ENCODE measurements at places on chromosomes 7 and 10.

GRCh38 chr7:127803626-127804025, 151.6 kb downstream of the SND1 start:
- DNase-seq: no peak

GRCh38 chr7:93055543-93056107, 62.2 kb downstream of the SAMD9 start:
- no peak for DNase-seq

- no peak for DNase-seq
Observed at GRCh38 chr10:131537281-131537680, 225.8 kb upstream of the TCERG1L start.

GRCh38 chr7:36045326-36045725, 107.7 kb upstream of the EEPD1 start:
- no peak for DNase-seq

- no peak for DNase-seq
Observed at GRCh38 chr10:34058845-34059614, 724.6 kb upstream of the NRP1 start.

GRCh38 chr7:25963733-25964132, 188.3 kb upstream of the NFE2L3 start:
- DNase-seq: no peak

DNA sequence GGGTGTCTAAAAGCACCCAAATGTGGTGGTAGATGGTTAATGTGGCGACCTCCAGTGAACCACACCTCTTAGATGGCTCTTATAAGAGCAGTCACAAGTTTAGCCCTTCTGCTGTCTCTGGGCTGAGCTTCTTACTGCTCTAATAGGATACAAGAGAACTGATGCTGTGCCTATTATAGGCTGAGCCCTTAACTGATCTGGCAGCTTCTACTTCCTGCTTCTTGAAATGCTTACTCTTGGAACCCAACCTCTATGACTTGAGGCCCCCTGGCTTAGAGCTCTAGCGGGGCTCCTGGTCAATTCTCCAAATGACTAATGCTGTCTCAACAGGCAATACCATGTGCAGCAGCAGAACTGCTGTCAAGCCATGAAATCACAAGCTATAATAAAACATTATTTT, 35.0 kb upstream of the LSM8 start:
- DNase-seq: no peak

DNA sequence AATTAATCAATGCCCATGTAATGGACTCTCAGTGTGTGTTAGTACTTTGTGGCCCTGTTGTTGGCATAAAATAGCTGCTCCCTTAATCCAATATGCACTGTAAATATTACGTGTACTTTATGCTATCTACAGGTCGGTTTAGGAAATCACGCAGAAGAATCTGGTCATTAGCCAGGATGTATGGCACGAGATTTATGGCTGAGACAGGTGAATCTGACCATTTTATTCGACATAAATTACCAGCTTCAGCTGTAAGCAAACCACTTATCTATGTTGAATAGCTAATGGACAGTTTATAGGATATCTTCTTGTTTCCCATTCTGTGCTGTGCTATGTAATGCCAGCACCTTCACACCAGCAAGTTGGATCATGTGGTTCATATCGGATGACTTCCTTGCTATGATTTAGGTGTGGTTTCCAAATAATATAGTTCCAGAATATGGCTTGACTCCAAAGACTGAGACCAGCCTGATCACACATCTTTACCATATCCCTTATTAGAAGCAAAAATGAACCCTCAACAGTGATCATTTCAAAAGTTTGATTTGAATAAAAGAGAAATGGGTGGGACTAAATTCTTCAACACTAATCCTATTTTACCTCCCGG, 301.4 kb downstream of the AHR start:
- DNase-seq: no peak

- no peak for DNase-seq
Observed at GRCh38 chr10:6030940-6031339, 31.2 kb downstream of the IL2RA start.

DNA sequence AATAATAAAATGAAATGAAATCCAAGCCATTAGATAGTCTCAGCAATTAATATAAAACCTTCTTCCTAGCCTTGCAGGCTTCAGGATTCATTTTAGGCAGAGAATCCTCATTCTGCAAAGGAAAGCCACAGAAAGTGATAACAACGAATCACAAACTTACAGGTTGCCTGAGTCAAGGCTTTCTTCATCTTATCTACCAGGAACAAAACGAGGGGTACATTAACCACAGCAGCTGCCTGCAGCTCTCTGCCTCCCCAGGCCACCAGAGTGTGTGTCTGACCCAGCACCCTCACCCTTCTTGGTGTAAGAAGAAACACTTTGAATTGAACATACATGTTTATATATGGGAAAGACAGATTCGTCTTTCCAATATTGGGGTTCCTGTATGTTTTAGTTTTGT, 12.5 kb upstream of the TNS3 start:
- DNase-seq: no peak

DNA sequence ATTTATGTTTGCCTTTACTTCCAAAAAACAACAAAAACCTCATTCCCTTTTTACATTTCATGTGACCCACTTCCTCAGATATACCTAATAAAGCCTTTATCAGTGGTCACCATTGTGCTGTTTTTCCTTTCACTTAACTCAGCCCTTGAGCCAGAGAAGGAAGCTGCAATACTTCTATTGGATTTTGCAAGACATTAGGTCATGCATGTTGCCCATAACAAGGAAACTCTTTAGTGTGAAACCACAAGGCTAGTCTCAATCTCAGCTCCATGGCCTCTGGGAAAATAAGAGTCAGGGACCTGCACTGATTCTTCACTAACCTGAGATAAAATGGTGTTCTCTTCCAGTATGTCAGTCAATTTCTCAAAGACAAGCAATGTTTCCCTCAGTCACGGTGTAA, 27.8 kb downstream of the STEAP4 start:
- DNase-seq: no peak

DNA sequence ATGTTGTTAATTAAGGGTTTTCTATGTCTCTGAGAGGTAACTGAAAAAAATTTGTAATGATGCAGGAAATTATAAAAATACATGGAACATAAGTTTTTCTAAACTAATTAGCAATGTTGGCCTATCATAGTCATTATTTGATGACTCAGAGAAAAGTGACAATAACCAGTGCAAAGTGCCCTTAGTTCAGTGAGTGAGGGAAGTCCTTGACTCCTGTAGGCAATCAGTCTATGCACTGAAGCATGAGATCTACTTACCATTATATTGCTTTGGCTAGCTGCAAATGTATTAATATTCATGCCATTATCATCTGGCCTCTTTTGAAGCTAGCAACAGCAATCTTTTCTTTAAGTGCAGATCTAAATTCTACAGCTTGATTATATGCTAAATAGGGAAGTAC, 40.6 kb downstream of the CCDC172 start:
- DNase-seq: no peak

DNA sequence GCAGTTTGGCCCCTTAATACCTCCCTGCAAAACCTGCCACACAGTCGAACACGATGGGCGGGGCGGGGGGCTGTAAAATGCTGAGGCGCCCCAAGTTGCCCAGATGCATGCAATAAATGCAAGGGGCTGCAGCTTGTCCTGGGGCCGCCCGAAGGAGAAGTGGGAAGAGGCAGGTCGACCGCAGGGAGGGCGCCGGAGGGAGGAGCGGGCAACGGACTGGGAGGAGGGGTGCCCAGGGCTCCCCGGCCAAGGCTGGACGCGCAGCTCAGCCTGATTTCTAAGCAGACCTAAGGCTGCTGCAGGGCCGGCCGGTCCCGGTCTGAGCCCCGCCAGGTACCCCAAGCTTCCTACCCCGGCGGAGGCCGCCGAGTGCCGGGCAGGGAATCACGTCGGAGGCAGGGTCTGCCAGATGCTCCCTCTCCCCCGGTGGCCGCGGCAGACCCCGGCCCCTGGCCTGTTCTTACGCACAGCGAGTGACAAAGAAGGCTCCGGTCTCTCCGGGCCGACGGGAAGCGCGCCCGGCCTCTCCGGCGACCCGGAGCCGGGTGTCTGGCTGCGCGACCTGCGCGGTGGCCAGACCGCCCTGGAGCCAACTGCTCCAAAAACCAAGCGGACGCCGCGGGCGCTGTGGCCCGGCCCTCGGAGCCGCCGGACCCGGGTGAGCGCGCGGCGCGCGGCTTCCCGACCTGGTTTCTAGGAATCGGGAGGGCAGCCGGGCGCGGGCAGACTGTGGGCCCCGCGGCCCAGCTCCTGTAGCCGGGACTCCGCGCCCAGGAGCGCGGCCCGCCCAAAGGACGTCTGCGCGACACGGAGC, 744 bp upstream of the EBF3 start:
- no peak for DNase-seq

GRCh38 chr10:117167789-117168674, 29.3 kb upstream of the KCNK18 start:
- DNase-seq: peak; percentile 41

DNA sequence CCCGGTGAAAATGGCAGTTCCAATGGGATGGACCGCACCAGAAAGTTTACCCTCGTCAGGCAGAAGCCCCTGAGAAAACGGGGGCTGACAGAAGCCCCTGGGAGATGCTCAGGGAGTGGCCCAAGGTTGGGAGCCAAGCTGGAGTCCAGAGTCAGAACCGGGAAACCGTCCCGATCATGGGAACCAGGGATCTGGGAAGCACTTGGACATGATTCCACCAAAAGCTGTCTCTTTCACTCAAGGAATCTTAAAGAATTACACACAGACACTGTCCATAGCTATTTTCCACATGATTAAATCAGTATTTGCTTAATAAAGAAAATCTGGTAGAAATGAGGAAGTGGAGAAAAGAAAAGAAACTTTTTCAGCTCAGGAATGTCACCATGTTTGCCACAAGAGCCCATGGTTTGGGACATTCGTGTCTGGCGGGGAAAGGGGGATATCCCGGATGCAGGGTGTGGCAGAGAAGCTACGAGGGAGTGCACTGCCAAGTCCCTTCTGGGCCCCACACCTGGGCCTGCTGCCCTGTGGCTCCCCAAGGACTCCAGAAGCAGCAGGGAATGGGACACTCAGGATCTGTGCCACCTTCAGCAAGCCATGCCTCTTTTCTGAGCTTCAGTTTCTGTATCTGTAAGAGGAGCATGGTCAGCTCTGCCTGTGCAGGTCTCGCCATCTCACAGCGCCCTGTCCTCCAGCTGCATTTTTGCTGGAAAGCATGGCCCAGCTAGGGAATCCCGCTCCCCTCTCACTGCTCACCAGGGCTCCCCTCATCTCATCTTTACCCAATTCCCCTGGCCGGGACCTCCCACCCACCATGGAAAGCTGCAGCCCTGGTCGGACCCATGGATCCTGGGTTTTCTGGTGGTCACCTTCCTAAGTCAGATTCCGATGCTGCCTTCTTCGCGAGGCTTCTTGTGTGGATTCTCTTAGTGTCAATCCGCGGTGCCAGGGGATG, 225.1 kb upstream of the GRB10 start:
- no peak for DNase-seq

- DNase-seq: no peak
Observed at GRCh38 chr10:12902135-12902572, 99.4 kb downstream of the CCDC3 start.

DNA sequence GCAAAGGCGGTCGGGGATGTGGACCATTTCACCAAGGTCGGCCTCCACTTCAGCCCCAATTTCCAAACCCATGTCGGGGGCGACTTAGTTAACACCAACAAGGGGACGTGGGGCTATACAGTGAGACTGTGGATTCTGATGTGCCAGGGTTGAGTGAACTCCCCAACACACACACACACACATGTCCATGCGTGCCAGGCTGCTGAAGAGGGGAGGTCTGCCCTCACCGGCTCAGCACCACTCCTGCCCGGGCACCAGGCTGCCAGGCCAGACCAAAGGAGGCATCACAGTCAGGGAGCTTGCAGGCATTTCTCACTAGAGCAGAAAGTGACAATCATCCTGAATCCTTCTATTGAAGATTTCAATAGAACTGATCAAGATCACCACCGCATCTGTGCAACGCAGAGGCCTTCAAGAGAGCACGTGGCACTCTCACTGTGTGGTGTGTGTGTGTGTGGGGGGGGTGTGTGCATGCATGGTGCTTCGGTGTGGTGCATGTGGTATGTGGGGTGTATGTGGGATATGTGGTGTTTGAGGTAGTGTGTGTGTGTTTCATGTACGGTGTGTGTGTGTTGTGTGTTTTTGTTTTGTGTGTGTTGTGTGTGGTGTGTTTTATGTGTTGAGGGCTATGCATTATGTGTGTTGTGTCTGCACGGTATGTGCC, 403.5 kb upstream of the RNF32 start:
- DNase-seq: no peak

GRCh38 chr7:44460325-44460724, 30.1 kb downstream of the NUDCD3 start:
- DNase-seq: no peak

- DNase-seq: no peak
Observed at GRCh38 chr7:47482013-47482875, 99.7 kb downstream of the TNS3 start.

- no peak for DNase-seq
Observed at GRCh38 chr7:114508086-114508485, 93.5 kb downstream of the FOXP2 start.

DNA sequence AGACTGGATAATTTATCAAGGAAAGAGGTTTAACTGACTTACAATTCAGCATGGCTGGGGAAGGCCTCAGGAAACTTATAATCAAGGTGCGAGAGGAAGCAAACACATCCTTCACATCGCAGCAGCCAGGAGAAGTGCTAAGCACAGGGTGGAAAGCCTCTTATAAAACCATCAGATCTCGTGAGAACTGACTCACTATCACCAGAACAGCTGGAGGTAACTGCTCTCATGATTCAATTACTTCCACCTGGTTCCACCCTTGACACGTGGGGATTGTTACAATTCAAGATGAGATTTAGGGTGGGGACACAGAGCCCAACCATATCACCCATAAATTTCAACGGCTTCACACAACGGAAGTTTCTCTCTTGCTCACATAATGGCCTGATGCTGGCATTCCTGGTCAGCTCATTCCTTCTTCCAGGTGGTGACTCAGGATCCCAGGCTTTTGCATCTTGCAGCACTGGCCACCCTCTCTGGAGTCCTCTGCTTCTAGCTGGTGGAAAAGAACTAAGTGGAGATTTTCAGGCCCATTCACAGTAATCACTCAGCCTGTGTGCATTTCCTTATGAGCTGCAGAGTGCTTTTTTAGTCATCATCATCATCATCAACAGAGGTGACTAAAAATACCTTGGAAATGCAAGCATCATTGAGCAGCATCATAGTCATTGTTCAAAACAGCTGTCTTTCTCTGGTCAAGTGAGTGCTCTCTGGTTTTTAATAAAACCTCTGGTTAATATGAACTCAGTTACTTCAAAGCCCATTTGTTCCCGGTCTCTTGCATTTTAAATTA, 308.1 kb downstream of the SFMBT2 start:
- DNase-seq: no peak

DNA sequence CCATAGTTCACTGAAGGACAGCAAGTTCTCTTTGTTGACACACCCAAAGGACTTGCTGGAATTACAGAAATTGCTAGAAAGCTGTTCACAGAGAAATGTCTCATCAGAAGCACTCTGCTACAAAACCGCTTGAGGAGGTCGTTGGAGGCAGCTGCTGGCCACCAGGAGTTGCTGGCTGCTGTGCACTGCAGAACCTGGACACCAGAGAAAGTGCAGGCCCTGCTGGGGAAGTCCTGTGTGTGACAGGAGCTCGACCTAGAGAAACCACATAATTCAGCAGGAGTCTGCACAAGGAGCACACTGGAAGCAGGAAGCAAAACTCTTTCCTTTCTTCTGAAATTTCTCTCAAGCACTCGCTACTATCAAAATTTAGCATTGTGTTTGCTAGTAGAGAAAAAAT, 461.5 kb upstream of the GHITM start:
- no peak for DNase-seq

GRCh38 chr7:88104732-88105131, 115.1 kb downstream of the SRI start:
- no peak for DNase-seq

All from activated T-helper 9 cell treated with anti-CD3 and anti-CD28 coated beads, Interleukin-2, amount 50 U/mL, for 16 hours (primary cell).